Endothelial cell (in vitro differentiated cells): ENCODE measurements at places on chromosomes 2 and 18. TPM values are rescaled to one million over a fixed set of nuclear protein-coding genes. Genes with fewer than 3 reads are reported as not detected.

MYO7B gene
- 0.90 TPM for total RNA-seq

SLC4A5 gene
- 4.2 TPM for total RNA-seq

EFHD1 gene
- 1.6 TPM for total RNA-seq

DNA sequence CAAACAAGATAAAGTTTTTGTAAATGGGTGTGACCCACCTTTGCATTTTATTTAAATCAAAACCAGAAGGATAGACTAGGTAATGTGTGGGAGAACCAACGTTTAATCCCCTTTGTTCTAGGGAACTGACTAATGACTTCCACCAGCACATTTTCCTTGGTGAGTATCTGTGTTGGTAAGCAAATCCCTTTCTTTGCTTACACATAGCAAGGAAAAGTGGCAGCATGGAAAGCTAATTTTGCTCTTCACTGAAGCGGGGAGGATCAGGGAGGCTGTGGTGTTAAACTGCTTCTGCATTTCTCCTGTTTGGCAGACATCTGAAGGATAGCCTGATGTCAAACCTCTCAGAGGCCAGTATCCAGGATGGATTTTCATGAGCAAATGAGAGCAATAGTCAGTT is 331.1 kb downstream of the PTPRM start:
- H3K36me3 ChIP-seq, result no peaks in the 10 kb centered on the region
- DNase-seq, result no peak
- H3K4me3 ChIP-seq, result no peak overlapping the region
- no peak overlapping the region for H3K27ac ChIP-seq
- H3K4me1 ChIP-seq, result peaks cover 20% of the 10 kb centered on the region

- no peak overlapping the region for H3K27ac ChIP-seq
- H3K4me3 ChIP-seq, result peak overlapping the region; percentile 28
- DNase-seq, result no peak
- peaks cover 11% of the 10 kb centered on the region for H3K36me3 ChIP-seq
- peaks cover 16% of the 10 kb centered on the region for H3K4me1 ChIP-seq
- peaks cover 7% of the 10 kb centered on the region for H3K27me3 ChIP-seq
Measured at GRCh38 chr2:200443916-200444315, 66.0 kb downstream of the KCTD18 start.

DNA sequence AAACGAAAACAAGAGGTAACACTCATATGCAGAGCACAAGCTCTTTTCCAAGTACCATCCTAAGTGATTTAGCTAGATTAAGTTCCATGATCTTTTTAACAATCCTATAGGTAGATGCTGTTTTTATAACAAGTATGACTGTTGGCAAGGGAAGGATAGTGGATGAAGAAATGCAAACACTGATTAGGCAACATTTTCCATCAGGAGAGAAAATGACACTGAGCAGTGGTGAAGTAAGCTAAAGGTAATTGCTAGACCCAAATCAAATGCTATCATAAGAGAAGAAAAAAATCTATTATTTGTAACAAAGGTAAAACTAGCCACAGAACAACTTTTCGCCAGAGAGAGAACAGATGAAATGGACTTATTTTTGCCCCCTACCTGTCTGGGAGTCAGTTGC is 34.3 kb upstream of the BARD1 start:
- H3K27ac ChIP-seq, result no peak overlapping the region
- no peaks in the 10 kb centered on the region for H3K4me1 ChIP-seq
- H3K36me3 ChIP-seq, result no peaks in the 10 kb centered on the region
- DNase-seq, result no peak
